Spleen (tissue), 13 donors: ENCODE measurements at places on chromosomes 16 and 17. TPM values are rescaled to one million over a fixed set of nuclear protein-coding genes. Genes with fewer than 3 reads are reported as not detected.

The KRTAP9-2 gene
- not detected for total RNA-seq

The CAPNS2 gene
- total RNA-seq = 3.4 TPM

GRCh38 chr17:76121932-76122430 lies 18.4 kb upstream of the EXOC7 start:
- peaks cover 16% of the 10 kb centered on the region for H3K4me1 ChIP-seq
- peak; percentile 82 for DNase-seq
- H3K4me3 ChIP-seq = no peak overlapping the region
- H3K36me3 ChIP-seq = no peaks in the 10 kb centered on the region
- no peaks in the 10 kb centered on the region for H3K27me3 ChIP-seq

GRCh38 chr16:10239640-10240039 lies 57.4 kb upstream of the GRIN2A start:
- no peaks in the 10 kb centered on the region for H3K4me1 ChIP-seq
- H3K36me3 ChIP-seq = no peaks in the 10 kb centered on the region
- no peak overlapping the region for H3K27ac ChIP-seq

The CDRT4 gene
- 9.3 TPM for total RNA-seq

The LAT gene
- 37.8 TPM for total RNA-seq
